Cortex of kidney (tissue), 1 donor: ENCODE measurements at places on chromosomes 7 and 10.

- DNase-seq = no peak
Measured at GRCh38 chr10:32388258-32389027, 41.5 kb upstream of the EPC1 start.

DNA sequence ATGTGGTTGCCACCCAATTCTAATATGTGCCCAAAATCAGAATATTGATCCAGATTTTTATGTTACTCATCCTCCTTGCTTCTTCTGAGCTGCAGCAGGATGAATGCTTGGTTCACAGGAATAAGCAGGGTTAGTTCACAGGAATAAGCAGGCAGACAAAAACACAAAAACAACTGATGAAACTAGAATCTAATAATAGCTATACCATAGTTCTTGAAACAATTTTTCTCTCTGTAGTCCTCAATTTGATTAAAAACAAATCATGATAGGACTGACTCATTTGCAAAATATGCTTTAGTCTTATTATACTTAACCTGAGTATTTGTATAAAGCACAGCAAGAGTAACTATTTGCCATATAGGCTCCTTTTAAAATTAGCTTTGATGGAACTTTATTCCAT is 24.4 kb upstream of the ARHGAP12 start:
- no peak for DNase-seq

GRCh38 chr7:511476-512145 is 8.0 kb downstream of the PDGFA start:
- DNase-seq = no peak

- no peak for DNase-seq
Measured at GRCh38 chr10:101123815-101124617, 7.1 kb upstream of the TLX1 start.

- no peak for DNase-seq
Measured at GRCh38 chr7:23291957-23292560, 7.1 kb upstream of the MALSU1 start.

DNA sequence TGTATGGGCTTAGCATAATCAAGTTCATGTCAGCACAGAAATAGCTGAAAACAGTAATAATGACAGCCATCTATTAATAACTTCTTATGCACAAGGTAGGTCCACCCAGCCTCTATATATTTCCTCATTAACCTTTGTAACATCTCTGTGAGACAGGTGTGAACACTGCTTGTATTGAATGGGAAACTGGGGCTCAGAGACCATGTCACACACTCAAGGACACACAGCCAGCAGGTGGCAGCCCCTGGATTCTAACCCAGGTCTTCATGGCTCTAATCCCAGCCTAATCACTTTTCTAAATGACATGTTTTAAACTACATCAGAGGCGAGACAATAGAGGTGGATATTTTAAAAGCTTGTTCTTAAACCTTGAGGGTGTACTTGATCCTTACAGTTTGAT is 591.4 kb downstream of the PARD3 start:
- no peak for DNase-seq

DNA sequence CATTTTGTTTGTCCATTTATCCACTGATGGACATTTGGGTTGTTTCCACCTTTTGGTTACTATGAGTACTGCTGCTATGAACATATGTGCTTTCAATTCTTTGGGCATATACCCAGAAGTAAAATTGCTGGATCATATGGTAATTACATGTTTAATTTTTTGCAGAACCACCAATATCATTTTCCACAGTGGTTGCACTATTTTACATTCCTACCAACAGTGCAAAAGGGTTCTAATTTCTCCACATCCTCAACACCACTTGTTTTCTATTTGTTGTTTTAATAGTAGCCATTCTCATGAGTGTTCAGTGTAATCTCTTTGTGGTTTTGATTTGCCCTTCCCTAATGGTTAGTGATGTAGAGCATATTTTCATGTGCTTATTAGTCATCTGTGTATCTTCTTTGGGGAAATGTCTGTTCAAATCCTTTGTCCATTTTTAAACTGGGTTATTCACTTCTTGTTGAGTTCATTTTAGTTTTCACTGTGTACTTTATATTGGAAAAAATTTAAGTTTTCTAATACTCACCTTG is 101.9 kb downstream of the HIBADH start:
- no peak for DNase-seq
